Airway epithelial cell (primary cell): ENCODE measurements at places on chromosomes 3 and 15. TPM values are rescaled to one million over a fixed set of nuclear protein-coding genes. Genes with fewer than 3 reads are reported as not detected.

BDH1 gene
- total RNA-seq: 14.9 and 20.8 TPM in 2 replicates

TRAT1 gene
- not detected in 2 replicates for total RNA-seq

CD200 gene
- not detected in 2 replicates for total RNA-seq

NEK10 gene
- total RNA-seq: 0.71 TPM in 1 of 2 replicates, not detected in the other

ECE2 gene
- total RNA-seq: not detected in 2 replicates

SLC24A5 gene
- not detected in 2 replicates for total RNA-seq

PLD1 gene
- total RNA-seq: 15.0 and 23.3 TPM in 2 replicates

CRYGS gene
- total RNA-seq: 0.23 and 0.99 TPM in 2 replicates

CGNL1 gene
- total RNA-seq: 0.56 and 0.71 TPM in 2 replicates

BCHE gene
- 0.65 and 0.92 TPM in 2 replicates for total RNA-seq

QARS1 gene
- 269 and 298 TPM in 2 replicates for total RNA-seq

CLDN16 gene
- 0.37 and 0.56 TPM in 2 replicates for total RNA-seq

CKMT1B gene
- 86.0 and 112 TPM in 2 replicates for total RNA-seq

HIGD2B gene
- total RNA-seq: not detected in 2 replicates

KATNBL1 gene
- total RNA-seq: 19.6 and 30.8 TPM in 2 replicates

QTRT2 gene
- 9.9 and 15.5 TPM in 2 replicates for total RNA-seq

BOC gene
- 2.1 and 2.2 TPM in 2 replicates for total RNA-seq

KLHL25 gene
- 5.2 and 7.1 TPM in 2 replicates for total RNA-seq

ARRDC4 gene
- total RNA-seq: 46.3 and 47.1 TPM in 2 replicates

SHC4 gene
- total RNA-seq: 0.37 and 0.78 TPM in 2 replicates

WDR5B gene
- total RNA-seq: 1.6 and 1.8 TPM in 2 replicates

RGMA gene
- 5.9 and 6.6 TPM in 2 replicates for total RNA-seq

ALS2CL gene
- 49.5 and 57.3 TPM in 2 replicates for total RNA-seq

CYP11A1 gene
- total RNA-seq: 0.70 TPM in 1 of 2 replicates, not detected in the other

GP5 gene
- total RNA-seq: not detected in 2 replicates

CHAC1 gene
- total RNA-seq: 5.9 and 10.5 TPM in 2 replicates

AEN gene
- total RNA-seq: 21.8 and 30.0 TPM in 2 replicates

CLDN11 gene
- total RNA-seq: 2.8 and 3.0 TPM in 2 replicates

MEX3B gene
- 2.0 and 3.4 TPM in 2 replicates for total RNA-seq

FETUB gene
- total RNA-seq: 1.2 and 2.8 TPM in 2 replicates

ATP13A4 gene
- 2.7 and 4.4 TPM in 2 replicates for total RNA-seq

RAD51 gene
- 10.8 and 13.8 TPM in 2 replicates for total RNA-seq

RPUSD2 gene
- total RNA-seq: 13.7 and 16.2 TPM in 2 replicates

GOLIM4 gene
- 24.0 and 27.2 TPM in 2 replicates for total RNA-seq

TTBK2 gene
- 7.1 and 12.5 TPM in 2 replicates for total RNA-seq

GCSAM gene
- total RNA-seq: 1.1 and 2.4 TPM in 2 replicates

LRTM1 gene
- not detected in 2 replicates for total RNA-seq

CYP19A1 gene
- not detected in 2 replicates for total RNA-seq

MED12L gene
- total RNA-seq: 0.05 and 0.07 TPM in 2 replicates

RHCG gene
- 274 and 296 TPM in 2 replicates for total RNA-seq

TIMP4 gene
- 0.07 TPM in 1 of 2 replicates, not detected in the other for total RNA-seq
